ENCODE measurements at places on chromosomes 7 and 10. TPM values are rescaled to one million over a fixed set of nuclear protein-coding genes. Genes with fewer than 3 reads are reported as not detected.

DNA sequence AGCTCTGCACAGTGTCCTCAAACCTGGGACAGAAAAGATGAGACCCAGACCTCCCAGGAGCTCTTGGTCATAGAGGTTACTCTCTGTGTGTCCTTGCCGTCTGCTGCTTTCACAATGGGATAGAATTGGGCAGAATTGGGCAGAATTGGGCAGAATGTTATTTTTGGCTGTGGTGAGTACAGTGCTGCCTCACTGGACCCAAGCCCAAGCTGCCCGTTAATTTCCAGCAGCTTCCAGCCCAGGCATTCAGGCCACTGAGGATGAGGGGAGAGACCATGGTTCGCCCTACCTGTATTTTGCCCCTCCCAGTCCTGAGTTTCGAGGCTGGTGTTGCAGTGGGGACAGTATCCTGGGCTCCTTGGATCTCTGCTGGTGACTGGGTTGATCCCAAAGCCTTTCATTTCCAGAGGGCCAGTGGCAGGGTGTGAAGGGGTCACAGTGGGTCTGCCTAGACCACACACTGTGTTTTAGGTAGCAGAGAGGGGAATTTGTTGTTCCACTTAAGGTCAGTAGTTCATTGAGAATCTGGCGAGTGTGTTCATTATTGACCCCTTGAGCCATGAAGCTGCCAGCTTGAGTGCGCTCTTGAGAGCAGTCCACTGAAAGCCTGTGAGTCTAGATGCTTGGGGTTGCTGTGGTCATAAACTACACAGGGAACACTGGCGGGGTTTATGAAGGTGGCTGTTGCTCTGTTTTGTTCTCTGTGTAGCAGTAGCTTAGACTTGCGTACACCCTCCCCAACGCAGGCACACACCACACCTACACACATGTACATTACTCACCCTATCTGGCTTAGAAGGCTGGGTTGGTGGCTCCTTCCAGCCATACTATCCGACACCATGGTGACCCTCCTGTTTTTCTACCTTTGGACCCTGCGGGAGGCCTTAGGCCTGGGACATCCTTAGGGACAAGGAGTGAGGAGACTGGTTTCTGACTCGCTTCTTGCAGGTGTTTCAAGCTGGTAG is 23.5 kb downstream of the NACAD start:
- H3K27ac ChIP-seq: no peak overlapping the region
- no peak overlapping the region for H3K4me3 ChIP-seq

DNA sequence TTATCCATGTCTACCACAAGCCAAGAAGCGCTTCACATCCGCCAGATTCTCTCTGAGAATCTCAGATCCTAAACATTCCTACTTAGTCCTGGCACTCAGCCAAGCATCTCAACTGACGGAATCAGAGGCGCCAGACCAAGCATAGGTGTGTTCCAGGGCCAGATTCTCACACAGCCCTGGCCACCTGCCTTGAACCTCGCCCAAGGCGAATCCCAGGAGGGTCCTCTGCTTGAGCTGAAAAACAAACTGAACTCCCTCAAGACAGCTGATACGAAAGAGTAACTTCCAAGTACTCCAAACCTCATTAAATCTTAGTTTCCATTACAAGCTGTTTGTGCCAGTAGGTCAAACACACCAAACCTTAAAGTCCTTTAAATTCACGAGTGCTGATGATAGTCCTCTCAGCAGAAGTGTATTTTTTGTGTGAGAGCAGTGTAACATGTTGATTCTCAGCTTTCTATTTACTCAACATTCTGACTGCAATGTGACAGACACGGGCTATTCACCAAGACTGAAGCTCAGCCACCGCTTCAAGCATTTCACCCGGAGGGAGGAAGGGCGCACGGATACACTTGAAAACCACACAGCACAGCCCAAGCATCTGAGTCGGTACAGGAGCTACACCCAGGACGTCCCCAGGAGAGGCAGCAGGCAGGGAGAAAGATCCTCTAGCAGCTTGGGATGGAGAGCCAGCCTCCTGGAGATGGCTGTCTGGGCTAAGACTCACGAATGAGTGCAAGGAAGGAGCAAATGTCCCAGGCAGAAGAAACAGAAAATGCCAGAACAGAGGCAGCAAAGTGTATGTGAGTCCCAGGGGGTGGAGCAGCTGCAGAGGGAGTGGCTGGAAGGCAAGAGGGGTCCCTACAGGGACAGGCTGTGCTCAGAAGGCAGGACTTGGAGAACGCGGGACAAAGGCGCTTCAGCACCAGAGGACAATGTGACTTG is 6.0 kb downstream of the PARD3 start:
- H3K27me3 ChIP-seq: no peaks in the 10 kb centered on the region
- peaks cover 16% of the 10 kb centered on the region for H3K4me1 ChIP-seq
- no peaks in the 10 kb centered on the region for H3K36me3 ChIP-seq
- peak overlapping the region; percentile 40 for H3K4me3 ChIP-seq
- peak; percentile 66 for DNase-seq

DNA sequence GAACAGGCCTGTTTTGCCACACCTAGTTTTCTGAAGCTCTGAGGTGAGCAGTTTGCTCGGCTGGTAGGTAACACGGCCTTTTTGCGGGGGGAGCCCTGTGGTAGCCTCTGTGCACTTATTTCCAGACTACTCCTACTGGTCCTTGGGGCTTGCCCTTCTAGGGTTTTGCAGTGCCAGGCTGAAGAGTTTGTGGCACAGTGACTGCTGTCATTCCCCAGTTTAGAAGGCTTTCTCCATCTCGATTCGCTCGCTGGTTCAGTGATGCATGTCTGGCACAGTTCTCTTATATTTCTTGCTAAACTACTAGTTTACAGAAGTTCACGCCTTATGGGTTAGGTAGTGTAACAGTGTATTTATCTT is 711 bp downstream of the KIF20B start:
- H3K36me3 ChIP-seq: no peaks in the 10 kb centered on the region
- no peaks in the 10 kb centered on the region for H3K27me3 ChIP-seq
- H3K4me1 ChIP-seq: peaks cover 12% of the 10 kb centered on the region
- peak overlapping the region; percentile 95 for H3K4me3 ChIP-seq
- DNase-seq: no peak

GRCh38 chr7:154680894-154681659 is 321.8 kb downstream of the PAXIP1 start:
- H3K4me3 ChIP-seq: no peak overlapping the region
- H3K4me1 ChIP-seq: no peaks in the 10 kb centered on the region
- no peak overlapping the region for H3K27ac ChIP-seq
- no peaks in the 10 kb centered on the region for H3K36me3 ChIP-seq
- no peaks in the 10 kb centered on the region for H3K27me3 ChIP-seq

DNA sequence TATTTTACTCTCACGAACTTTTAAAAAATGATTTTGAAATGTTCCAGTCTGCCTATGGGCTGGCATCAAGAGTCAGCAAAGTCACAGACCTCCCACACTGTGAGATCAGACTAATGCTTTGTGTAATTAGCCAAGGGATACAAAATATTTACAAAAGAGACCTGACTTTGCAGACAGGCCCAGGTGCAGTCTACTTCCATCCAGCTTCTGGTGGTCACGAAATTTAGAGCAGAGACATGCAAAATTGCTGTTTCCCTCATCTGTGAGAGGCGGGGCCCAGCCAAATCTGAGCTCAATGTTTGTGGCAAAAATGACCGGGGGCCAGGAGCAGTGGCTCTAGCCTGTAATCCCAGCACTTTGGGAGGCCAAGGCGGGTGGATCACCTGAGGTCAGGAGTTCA is 82.5 kb upstream of the PITRM1 start:
- no peak overlapping the region for H3K4me3 ChIP-seq
- no peaks in the 10 kb centered on the region for H3K36me3 ChIP-seq
- no peak overlapping the region for H3K27ac ChIP-seq
- peaks cover 2% of the 10 kb centered on the region for H3K27me3 ChIP-seq
- H3K4me1 ChIP-seq: no peaks in the 10 kb centered on the region

Gene ASIC3
- total RNA-seq: 5.9 TPM

Gene MMD2
- not detected for total RNA-seq

Gene ADAP1
- 4.8 TPM for total RNA-seq

DNA sequence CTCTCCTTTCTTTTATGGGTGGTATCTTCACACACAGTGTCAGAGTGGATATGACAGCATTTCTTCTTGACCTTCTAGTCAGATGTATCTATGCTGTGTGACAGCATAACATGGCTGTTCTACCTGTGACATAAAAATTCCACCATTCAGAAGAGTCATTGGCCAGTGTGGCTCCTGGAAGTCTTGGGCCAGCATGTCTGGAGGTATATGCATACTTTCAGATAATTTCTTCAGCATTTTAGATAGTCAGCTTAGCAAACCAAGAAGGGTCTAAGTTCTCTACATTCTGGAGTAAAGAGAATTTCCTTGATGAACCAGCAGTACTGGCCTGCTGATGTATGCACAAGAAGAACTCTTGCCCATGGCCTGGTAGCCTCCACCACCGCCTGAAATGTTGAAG is 179.3 kb downstream of the BMPER start:
- no peaks in the 10 kb centered on the region for H3K36me3 ChIP-seq
- no peak overlapping the region for H3K4me3 ChIP-seq
- H3K4me1 ChIP-seq: no peaks in the 10 kb centered on the region
- H3K27me3 ChIP-seq: no peaks in the 10 kb centered on the region
- no peak overlapping the region for H3K27ac ChIP-seq

Gene DLX5
- total RNA-seq: 1.3 TPM

DNA sequence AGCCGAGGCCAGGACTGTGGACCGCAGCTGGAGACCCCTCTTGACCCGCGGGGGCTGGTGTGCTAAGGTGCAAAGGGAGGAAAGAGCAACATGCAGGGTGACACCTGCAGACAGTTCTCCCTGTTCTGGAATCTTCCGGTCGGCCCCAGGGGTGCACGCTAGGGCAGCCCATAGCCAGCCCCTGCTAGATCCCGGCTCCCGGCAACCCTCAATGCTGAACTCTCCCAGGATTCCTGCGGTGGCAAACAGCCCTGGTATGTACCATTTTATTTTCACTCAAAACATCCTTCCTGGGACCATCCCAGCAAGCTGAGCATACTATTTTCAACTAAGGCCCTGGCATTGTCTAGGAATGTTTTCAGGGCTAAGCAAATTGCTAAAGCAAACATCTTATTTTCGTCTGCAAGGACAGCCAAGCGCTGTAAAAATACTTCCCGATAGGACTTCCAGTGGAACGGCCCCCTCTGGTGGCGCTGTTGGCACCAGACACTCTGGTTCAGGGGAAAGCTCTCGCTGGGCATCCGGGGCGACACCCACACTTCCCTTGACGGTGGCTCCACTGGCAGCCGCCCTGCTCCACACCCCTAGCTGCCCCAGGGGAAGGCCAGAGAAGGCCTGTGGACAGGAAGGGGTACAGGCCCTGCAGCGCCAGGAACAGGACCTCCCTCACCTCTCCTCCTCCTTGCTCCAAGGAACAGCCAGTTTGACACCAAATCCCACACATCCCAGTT is 99.4 kb downstream of the CTBP2 start:
- H3K4me1 ChIP-seq: peaks cover 68% of the 10 kb centered on the region
- H3K27ac ChIP-seq: peak overlapping the region; percentile 84
- H3K27me3 ChIP-seq: no peaks in the 10 kb centered on the region

DNA sequence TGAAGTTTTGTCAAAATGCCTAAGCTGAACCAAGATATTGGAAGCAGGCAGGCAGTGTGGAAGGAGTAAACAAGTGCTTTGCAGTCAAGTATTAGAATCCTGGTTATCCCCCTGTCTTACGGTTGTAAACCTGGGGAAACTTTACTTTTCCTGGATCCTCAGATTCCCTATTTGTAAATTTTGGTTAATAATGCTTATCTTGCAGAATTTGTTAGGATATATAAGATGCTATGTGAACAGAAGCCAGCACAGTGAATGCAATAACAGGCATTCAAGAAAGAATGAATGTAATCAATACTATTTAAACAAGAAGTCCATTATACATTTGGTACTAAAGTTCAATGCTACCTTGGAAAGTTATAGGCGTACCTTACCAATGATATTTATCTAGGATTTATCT is 91.8 kb upstream of the STK17A start:
- no peak for DNase-seq
- no peaks in the 10 kb centered on the region for H3K36me3 ChIP-seq
- H3K4me3 ChIP-seq: no peak overlapping the region
- no peak overlapping the region for H3K27ac ChIP-seq

DNA sequence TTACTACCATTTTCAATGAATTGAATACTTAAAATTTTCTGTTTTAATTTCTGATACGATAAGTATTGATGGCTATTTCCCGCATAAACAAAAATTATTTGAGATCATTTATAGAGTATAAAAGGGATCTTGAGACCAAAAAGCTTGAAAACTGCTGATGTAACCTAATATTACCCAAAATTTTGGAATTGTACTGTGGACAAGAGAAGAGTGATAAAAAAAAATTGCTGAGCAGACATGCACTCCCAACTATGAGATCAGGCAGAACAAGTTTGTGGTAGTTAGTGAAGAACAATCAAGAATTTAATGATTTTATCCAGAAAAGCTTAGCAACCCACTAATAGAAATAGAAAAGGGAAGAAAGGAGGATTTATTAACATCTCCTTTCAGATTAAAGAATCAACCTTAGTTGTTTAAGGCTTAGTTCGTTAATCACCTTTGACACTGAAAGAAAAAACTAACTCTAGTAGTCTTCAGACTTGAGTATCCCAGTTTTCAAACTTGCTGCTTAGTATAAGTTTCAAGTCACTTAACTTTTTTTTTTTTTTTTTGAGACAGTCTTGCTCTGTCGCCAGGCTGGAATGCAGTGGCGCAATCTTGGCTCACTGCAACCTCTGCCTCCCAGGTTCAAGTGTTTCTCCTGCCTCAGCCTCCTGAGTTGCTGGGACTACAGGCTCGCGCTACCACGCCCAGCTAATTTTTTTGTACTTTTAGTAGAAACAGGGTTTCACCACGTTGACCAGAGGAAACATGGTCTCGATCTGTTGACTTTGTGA is 50.6 kb upstream of the ZC3HAV1 start:
- H3K4me1 ChIP-seq: no peaks in the 10 kb centered on the region
- no peak for DNase-seq
- no peaks in the 10 kb centered on the region for H3K36me3 ChIP-seq
- H3K27me3 ChIP-seq: no peaks in the 10 kb centered on the region
- no peak overlapping the region for H3K27ac ChIP-seq

DNA sequence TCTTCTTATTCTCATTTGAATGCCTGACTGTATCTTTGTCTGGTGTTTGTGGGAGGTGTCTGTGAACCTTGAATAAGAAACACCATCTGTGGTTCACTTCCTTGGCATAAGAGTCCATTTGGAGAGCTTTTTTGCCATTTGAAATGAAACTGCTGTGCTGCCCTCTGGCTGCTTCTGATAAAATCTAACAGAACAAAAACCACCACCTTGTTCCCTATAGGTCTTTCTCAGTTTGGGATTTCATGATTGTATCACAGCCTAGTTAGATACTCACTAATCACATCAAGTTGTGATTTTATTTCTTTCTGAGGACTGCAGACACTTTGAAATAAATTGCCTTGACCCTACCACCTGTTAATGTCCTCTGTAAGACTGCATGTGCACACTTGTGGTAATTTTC is 102.7 kb upstream of the FAM13C start:
- DNase-seq: peak; percentile 57
- H3K27me3 ChIP-seq: no peaks in the 10 kb centered on the region
- H3K36me3 ChIP-seq: no peaks in the 10 kb centered on the region
- H3K4me1 ChIP-seq: no peaks in the 10 kb centered on the region
- no peak overlapping the region for H3K27ac ChIP-seq

DNA sequence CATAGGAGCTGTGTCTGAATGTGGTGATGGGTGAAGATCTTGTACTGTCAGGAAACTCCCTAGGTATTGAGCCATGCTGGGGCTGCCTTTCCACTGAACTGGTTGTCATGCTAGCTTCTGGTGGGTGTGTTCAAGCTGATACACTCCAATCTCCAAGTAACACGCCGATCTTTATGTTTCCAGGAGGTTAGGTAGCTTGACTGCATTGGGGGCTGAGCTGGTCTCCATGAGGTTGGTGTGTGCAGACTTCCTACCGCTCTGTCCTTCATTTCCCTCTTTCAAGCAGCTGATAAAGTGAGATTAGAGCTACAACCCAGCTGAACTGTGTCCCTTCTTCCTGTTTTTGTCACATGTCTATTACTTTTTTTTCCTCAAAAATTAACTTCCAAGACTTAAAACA is 265.5 kb downstream of the ANKRD30A start:
- no peak overlapping the region for H3K27ac ChIP-seq
- no peak overlapping the region for H3K4me3 ChIP-seq
- no peaks in the 10 kb centered on the region for H3K4me1 ChIP-seq
- H3K36me3 ChIP-seq: no peaks in the 10 kb centered on the region
- H3K27me3 ChIP-seq: no peaks in the 10 kb centered on the region

All from astrocyte (in vitro differentiated cells and primary cell).